H1 (cell line): ENCODE measurements at places on chromosomes 12 and 14.
A peak's percentile ranks its signal among the peaks of the same experiment; 100 is the strongest.

GRCh38 chr12:26125400-26126339 is 833 bp upstream of the BHLHE41 start:
- peak; percentile 77 for DNase-seq

DNA sequence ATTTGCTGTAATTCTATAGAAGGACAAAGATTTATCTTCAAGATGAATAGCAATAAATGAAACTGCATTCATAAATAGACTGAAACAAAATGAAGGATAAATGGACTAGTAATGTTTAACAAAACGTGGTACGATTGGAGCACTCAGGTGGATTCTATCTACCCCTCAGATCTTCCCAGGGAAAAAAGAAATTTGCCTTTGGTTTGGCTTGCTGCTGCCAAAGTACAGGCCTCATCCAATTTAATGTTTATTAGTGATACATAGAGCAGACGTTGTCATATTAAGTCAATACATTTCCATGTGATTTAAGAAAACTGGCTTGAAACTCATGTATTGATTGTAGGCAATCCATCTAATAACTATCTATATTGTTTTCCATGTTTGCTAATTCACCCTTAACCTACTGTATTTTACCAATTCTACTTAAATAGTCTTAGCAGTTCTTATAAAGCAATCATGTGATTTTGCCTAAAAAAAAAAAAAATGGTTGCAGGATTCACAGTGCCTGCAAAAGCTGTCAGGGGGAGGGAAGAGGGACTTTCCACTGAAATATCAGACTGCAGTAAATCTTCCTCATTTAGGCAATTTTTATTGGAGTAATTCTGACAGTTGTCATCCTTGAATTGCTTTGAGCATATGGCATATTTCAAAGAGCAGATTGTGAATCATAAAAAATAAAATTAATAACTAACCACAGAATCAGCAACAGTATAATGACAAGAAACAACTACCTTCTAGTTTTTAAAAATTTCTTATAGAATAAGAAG is 242.2 kb upstream of the NPAS3 start:
- no peak for DNase-seq

DNA sequence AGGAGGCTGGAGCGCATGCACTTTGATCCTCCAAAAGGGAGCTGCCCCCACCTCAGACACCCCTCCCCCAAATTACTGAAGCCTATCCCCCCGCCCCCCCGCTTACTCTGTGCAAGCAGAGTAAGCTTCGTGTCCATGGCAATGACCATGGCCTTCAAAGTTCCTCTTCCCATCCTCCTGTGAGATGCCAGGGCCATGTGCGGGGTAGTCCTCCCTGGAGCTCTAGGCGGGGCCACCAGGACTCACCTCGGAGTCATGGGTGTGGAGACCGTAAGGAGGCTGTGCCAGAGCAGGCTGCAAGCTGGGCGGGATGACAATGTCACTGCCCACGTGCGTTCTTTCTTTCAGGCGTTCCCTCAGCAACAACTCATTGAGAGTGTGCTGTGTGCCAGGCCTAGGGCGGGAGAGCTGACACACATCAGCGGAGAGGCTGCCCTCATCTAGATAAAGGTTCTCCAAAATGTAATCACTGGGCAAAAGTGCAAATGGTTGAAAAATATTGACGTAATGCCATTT is 66.8 kb downstream of the C14orf132 start:
- no peak for DNase-seq

- DNase-seq: no peak
Measured at GRCh38 chr14:39028620-39029019, 74.4 kb downstream of the SEC23A start.

DNA sequence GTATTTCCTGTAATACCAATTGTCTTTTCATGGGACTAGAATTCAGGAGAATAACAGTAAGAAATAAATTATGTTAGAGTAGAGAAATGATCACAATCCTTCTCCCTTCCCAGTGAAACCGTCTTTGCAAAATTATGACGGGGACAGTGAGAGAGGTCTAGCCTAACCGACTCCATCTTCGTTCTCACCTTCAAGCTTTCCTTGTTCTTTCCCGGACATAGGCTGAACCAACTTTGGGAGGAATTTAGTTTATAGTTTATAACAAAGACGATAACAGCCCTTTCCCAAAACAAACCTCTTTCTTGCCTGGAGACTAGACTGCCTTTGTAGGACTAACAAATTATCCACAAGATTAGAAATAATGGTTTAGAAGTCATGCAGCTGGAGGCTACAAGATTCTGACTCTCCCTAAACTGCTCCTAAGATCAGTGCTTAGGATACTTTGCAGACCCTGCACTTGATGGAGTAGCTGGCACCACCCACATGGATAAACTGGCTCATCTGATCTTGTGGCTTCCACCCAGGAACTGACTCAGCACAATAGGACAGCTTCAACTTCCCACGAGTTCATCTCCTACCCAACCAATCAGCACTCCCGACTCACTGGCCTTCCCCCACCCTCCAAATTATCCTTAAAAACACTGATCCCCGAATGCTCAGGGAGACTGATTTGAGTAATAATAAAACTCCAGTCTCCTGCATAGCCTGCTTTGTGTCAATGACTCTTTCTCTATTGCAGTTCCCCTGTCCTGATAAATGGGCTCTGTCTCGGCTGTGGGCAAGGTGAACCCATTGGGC is 521.2 kb upstream of the TBX3 start:
- no peak for DNase-seq

- DNase-seq: peak; percentile 86
Measured at GRCh38 chr12:6647083-6647604, at the start of gene ACRBP. Gene ACRBP, minus strand, starts transcription at chr12:6647432. Its CDS starts 66 bp downstream, at chr12:6647366.

DNA sequence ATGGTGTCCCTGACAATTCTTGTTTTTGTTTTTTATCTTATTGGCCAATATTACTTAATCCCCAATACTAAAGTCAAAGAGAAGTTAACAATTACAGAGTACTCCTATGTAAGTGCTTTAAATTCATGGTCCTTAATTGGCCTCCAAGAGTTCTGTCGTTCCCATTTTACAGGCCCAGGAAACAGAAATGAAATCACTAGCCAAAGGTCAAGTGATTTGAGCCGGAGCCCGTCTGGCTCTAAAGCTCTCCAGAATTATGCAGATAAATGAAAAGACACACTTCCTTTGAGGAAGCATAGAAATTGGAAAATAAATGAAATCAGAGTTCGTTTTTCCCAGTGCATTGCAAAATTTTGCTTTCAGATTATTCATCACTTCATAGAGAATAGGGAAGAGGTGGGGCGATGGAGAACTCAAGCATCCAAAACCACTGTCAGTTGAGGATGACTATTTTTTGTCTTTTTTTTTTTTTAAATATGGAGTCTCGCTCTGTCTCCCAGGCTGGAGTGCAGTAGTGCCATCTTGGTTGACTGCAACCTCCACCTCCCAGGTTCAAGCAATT is 78.5 kb downstream of the MAP1LC3B2 start:
- no peak for DNase-seq
